ENCODE measurements at places on chromosomes 2 and 18.

GRCh38 chr2:236010920-236011685 lies 157.1 kb downstream of the GBX2 start:
- DNase-seq, result no peak

DNA sequence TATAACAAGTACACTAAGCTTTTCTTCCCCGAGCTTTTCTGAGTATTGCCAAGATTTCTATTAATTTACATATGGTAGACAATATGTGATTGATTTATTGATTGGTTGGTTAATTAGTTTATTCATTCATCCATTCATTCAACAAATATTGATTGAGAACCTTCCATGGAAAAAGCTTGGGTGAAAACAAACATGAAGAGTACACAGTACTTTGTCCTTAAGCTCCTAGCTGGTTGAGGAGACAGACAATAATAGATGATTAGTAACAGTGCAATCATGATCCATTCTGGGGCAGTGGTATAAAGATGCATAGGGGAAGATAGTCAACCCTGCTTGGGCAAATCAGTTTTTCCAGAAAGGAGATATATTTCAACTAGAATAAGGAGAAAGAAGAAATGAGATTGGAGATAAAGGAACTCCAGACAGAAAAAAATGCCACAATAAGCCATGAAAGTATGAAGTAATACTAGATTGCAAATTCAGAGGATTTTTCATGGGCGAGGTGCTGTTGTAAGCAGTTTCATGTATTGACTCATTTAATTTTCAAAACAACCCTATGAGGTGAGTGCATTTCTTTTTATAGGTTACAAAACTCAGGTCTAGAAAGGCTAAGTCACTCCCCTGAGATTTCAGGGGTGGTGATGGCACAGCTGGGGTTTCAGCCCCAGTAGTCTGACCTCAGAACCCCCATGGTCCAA lies 129.5 kb downstream of the RND3 start:
- DNase-seq, result no peak

DNA sequence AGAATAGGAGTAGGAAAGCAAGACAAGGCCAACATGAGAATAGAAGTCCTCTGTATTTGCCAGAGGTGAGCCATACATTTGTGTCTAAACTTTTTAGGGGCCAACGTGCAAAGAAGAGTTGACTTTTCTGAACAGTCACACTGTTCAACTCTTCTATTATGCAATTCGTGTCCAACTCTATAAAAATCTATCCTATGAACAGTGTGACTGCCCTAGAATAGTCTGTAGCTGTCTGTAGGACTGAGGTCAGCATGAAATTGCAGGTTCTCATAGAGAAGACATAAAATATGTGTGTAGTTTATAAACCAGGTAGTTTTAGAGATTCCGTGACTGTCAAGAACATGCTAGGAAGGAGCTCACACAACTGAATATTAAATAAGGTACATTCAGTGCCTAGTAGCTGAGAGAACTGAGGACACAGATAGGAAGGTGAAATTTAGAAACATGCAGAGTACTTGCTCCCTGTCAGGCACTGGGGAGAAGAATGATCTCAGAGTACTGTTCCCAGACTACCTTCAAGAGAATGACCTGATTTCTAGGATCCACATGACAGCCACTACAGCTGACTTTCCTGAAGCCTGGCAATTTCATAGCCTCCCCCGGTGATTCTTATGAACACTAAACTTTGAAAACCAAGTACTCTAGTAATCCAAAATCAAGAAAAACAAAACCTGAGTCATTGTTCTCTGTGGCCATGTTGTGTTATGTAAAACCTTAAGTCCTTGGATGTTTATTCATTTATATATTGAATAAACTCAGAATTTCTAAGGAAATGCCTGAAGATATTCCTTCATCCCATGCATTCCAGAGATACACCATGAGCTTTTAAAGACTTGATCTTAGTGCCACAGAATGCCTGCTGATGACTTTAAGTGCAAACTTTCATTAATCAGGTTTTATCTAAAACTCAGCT lies 201.5 kb upstream of the BOD1L2 start:
- no peak for DNase-seq

GRCh38 chr2:152284398-152284797 lies 50.6 kb upstream of the FMNL2 start:
- DNase-seq, result no peak

- DNase-seq, result no peak
These were observed 435.4 kb downstream of the EIPR1 start for GRCh38 chr2:2942225-2942624.

GRCh38 chr2:216144857-216145256 lies 35.7 kb downstream of the XRCC5 start:
- no peak for DNase-seq

- DNase-seq, result peak; percentile 99
These were observed 114.1 kb upstream of the MYCN start for GRCh38 chr2:15826273-15826717.

DNA sequence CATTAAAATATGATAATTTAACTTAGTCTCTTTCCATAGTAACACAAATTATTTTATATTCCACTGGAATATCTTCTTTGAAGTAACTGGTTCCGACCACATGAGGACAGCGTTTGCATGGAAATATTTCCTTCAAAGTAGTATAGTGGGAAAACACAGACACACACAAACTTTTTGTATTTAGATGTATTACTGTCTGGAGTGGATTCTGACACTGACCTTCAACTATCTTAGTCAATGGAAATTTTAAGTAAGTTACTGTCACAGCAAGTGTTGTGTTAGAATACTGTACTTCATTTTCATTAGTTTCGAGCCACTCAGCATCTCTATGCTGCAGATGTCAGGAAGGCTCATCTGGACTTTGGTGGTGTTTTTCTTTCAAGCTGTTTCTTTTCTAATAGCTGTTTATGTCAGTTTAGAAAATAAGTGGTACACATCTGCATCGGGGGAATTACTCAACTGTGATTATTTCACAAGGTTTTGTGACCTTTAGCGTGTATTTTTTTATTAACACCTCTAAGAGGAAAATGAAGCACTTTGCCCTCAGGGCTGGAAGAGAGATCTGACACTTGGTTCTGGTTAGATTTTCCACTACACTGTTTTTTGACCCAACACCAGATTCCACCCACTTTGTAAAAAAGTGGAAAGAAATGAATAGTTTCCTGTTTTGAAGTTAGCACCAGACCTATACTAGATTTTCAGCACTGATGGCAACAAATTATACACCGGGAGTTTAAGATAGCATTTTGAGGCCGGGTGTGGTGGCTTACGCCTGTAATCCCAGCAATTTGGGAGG lies 18.9 kb upstream of the THOC1 start:
- no peak for DNase-seq

GRCh38 chr2:105139556-105140239 lies 101.8 kb downstream of the MRPS9 start:
- DNase-seq, result no peak

DNA sequence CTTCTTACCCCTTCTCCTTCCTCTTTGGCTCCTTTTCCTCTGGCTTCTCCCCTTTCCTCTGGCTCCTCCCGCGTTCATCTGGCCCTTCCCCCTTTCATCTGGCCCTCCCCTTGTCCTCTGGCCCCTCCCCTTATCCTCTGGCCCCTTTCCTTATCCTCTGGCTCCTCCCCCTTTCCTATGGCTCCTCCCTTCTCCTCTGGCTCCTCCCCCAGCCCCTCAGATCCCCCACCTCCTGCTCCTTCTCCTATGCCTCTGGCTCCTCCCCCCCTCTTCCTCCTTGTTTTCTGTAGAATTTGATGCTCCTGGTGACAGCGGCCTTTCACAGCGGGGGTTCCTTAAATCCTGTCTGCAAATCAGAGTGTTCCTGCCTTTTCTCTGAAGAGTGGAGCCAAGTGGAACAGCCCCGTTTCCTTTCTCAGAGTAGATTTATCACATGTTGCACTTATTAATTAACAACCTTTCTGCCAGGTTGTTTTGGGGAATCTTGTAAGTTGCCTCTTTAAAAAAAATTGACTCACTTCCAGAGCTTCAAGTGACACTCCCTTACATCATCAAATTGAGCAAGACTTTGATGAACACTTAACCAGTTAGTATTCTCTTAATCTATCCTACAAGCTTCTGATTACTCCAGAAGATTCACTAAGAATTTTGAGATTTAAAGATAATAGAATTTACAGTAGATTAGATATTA lies 27.9 kb downstream of the FABP1 start:
- no peak for DNase-seq

- DNase-seq, result no peak
These were observed 209.9 kb upstream of the CDH20 start for GRCh38 chr18:61123309-61123708.

DNA sequence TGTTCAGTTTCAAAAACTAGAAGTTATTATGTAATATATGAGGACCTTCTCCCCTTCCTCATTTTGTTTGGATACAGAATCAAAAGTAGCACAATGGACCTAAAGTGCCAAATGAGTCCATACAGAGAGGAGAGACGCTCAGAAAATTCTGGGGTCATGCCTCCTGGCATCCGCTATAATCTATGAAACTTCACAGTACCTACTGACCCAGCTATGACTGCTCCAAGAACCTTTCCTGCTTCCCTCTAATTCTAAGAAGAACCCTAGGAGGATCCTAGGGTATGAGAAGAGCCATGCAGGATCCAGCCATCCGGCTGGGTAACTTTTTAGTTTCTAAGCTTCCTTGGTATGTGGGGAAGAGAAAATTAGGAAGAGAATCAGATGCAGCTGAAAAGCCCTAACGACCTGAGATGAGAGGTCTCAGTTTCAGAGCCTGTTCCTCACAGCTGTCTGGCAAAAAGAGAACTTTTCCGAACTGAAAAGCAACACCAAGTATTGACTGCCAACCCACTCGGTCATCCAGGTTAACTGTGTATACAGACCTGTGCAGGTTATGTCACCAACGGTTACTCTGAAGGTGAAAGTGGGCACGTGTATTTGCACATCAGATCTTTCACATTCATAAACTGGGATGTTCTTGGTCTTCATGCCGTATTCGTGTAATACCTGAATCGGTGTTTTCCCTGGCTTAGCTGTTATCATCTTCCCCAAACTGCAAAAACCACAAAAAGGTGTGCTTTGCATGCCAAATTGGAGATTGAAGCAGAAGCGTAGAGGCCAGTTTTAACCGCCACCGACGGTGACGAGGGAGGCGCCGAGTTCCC lies 1.1 kb downstream of the PRKRA start:
- DNase-seq, result no peak

DNA sequence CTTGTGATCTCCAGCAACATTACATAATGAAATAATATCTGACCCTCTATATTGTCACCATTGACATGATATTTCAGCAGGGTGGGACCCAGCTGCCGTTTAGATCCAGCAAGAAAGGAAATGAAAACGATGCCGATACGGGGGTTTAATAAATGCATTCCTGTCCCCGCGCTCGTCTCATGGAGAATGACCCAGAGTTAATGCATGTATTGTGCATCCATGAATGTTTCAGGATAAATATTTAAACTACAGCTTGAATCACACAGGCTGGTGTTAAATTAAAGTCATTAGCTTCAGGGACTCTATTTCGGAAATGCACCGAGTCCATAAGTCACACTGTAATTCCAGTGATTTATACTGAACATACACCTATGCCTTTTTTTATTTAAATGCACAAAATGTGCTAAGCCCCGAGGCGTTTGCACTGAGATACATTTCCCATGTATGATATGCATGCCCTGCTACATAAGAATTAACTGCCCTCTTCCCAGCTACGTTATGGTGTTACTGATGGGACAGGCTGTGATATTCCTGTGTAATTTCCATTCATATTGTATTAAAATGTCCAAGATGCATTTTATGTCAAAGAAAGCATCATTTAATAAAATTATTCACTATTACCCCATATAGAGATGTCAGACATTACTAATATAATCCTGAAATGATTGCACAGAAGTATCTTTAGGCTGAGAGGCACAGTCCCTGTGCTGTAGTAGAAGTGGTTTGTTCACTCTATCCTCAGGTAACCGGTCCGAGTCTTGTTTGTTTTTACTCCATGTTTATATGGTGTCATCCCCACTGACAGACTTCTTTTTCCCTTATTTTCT lies 109.3 kb upstream of the ZNF516 start:
- no peak for DNase-seq

GRCh38 chr2:224165901-224166319 lies 126.8 kb upstream of the SERPINE2 start:
- DNase-seq, result no peak

DNA sequence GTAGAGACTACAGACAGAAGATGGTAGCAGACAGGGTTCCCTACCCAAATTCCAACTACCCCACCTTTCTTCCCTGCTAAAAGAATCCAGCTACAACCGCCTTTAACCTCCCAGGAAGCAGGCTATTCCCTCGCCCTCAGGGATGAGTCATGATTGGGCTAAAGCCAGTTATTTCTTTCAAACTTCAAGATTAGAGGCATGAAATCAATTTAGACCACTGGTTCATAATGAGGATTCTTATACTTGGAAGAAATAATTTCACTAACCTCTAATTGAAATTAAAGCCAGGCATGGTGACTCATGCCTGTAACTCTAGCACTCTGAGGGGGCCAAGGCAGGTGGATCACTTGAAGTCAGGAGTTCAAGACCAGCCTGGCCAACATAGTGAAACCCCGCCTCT lies 20.0 kb downstream of the TRIP12 start:
- no peak for DNase-seq

DNA sequence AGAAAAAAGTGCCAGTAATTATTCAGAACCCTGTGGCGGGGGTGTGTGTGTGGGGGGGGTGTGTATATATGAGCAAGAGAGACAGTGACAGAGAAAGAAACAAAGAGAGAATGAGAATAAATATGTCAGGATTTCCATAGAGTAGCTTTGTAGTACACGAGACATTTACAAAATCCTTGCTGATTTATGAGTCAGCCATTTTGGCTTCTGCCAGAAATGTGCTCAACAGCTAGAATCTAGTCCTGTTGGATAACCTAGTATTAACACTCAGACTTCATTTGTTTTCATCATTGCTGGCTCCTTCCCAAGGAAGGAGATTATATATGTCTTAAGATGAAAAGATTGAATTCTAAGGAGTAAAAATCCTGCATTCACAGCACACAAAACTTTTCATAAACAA lies 140.5 kb upstream of the HNRNPA3 start:
- DNase-seq, result no peak

DNA sequence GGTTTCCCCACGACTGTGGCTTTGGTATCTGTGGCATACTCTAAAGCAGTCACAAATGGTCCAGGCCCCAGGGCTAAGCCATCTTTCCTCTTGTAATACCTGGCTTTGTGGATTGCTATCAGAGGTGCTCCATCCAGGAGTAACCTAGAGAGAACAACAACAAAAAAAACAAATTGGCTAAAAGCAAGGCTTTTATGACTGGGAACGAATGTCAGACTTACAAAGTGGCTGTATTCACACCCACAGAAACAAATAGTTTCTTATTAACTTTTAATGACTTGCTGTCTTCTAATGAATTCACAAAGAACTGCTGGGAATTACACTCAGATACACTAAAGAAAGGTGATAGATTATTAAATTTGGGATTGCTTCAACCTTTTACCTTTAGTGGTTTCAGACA lies 35.1 kb downstream of the HDHD2 start:
- DNase-seq, result no peak
